Subcutaneous adipose tissue (tissue), 4 donors: ENCODE measurements at places on chromosomes 1 and 21. TPM values are rescaled to one million over a fixed set of nuclear protein-coding genes. Genes with fewer than 3 reads are reported as not detected.

The PROK1 gene
- 3.6 TPM for total RNA-seq

The C1orf210 gene
- not detected for total RNA-seq

The SOX13 gene
- 14.8 TPM for total RNA-seq

The ZBTB8B gene
- not detected for total RNA-seq

The PRDM16 gene
- 1.7 TPM for total RNA-seq

The IGSF3 gene
- 2.2 TPM for total RNA-seq

The GPR25 gene
- total RNA-seq, result not detected

The HCN3 gene
- total RNA-seq, result 0.75 TPM

The GSTM5 gene
- 5.7 TPM for total RNA-seq

The GJA9 gene
- not detected for total RNA-seq

The OR10K1 gene
- total RNA-seq, result not detected

The HEATR1 gene
- 22.2 TPM for total RNA-seq

The CD2 gene
- 0.38 TPM for total RNA-seq

The ASCL5 gene
- total RNA-seq, result not detected

The MPL gene
- 0.38 TPM for total RNA-seq

The TNNI3K gene
- total RNA-seq, result 0.98 TPM

The LCE6A gene
- total RNA-seq, result not detected
